ENCODE measurements at places on chromosomes 2 and 18.

- DNase-seq = no peak
These were observed 45.8 kb downstream of the SLC4A5 start for GRCh38 chr2:74297391-74297790.

DNA sequence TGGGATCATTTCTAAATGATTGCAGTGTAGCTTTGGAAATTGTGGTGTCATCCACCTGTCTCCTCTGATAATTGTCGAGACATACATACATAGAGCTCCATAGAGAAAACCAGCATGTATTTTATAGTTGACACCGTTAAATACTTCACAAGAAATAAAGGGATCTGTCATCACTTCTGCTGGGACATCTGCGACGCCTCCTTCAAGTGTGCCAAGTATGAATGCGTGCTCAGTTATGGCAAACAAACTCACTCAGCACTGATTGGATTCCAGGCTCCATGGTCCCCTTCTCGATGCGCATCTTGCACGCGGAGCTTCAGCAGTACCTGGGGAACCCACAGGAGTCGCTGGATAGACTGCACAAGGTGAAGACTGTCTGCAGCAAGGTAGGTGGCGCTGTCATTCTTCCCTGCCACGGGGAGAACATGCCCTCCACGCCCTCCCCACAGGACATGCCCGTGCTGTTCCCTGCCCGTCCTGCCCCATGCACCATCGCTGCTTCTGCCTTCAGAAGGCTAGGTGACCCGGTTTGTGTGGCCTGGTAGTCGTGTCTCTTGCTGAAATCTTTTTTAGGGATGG, 64.1 kb downstream of the TRAPPC12 start:
- no peak for DNase-seq

DNA sequence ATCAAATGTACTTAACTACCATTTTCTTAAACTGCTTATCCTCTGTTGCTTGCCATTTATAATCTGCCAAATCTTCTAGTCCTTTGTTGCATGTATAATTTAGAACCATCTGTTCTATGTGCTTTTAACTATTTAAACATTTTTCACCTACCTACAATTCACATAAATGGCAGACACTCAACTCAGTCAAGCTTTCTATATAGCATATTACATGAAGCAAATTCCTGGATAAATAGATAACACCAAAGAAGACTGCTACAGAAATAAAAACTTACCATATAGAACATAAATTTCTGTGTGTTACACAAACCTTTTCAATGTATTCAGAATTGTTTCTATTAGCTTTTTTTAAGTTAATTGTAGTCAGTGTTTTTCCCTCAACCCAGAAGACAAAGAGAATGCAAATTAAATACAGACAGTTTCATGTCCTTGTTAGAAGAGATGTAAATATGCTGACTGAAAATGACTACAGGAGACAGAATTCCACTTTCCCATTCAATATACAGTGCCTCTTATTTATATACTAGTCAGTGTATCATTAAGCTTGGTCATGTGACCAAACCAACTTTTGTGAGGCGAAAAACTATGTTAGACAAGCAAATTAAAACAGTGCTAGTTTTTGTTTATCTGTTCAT, 2.6 kb downstream of the BAZ2B start:
- DNase-seq = no peak

DNA sequence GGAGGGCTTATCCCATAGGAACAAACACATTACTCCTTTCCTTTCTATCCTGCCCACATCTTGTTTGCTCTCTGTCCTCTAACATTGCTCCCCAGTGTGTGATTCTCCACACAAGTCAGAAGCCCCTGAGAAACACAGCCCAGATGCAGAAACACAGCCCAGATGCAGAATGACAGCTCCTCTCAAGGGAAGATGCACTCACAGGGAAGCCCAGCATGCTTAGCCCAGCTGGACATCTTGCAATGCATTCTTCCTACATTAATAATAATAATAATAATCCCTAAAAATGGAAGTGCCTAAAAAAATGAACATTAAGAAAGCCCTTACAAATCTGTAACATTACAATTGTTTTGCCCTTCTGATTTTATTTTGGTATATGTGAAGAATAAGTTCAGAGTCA, 172.1 kb downstream of the CBLN2 start:
- no peak for DNase-seq

DNA sequence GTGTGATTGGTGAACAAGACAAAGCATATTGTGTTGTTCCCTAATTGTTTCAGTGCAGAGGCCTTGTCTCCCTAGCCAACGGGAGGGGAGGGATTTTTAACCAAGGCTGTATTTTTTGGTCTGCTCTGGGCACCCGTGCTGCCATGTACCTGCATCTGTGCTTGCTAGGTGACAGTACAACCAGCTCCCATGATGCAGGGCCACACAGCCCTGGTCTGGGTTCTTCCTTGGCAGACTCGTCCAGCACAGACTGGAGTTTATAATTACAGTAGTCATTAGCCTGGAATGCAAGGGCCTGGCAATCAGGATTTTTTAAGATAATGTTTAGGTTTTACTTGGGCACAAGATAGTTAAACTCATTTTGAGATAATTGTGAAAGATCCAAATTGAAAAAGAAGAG, 36.4 kb downstream of the TCF7L1 start:
- no peak for DNase-seq

DNA sequence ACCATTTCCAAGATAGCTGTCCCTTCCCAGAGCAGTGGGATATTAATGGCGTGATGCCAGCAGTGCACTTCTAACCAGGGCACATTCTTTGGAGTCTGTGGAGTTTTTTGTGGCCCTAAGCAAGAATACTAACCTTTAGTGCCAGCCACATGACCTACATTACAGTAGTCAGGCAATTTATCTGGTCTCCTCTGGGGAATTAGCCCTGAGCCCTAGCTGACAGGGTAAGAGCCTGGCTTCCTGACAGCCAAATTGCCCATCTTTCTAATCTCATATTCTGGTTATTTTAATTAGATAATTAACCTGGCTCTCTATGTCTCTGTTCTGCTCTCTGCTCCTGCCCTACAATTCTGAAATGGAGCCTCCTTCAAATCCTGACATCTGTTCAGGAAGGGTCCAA, 5.2 kb downstream of the PFN4 start:
- no peak for DNase-seq
